SHP77 treated with DMSO at 0.1 percent for 48 hours (cell line): ENCODE measurements at places on chromosomes 4 and X.

DNA sequence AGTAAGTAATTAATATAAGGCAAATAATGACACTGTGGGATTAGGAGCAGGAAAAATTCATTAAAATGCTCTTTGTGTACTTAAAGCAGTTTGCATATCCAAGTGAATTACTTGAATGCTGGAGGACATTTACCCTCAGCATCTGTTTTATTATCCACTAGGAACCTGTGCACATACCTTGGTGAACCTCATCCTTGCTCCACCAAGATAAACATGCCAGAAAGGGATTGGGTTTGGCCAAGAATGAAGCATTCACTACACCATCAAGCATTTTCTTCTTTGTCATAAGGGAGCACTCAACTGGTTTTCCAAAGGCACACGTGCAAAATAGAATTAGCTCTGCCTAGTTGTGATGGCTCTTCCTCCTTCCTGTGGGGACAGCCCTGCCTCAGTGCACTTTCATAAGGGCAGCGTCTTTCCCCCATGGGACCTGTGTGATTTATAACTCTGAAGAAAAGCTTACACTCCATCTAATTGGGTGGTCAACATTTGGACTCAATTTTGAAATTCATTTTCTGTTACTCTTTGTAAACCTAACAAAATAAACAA, 291.7 kb downstream of the USP46 start:
- no peak for DNase-seq

- DNase-seq: no peak
Measured at GRCh38 chr4:153402366-153402765, 57.9 kb downstream of the MND1 start.

DNA sequence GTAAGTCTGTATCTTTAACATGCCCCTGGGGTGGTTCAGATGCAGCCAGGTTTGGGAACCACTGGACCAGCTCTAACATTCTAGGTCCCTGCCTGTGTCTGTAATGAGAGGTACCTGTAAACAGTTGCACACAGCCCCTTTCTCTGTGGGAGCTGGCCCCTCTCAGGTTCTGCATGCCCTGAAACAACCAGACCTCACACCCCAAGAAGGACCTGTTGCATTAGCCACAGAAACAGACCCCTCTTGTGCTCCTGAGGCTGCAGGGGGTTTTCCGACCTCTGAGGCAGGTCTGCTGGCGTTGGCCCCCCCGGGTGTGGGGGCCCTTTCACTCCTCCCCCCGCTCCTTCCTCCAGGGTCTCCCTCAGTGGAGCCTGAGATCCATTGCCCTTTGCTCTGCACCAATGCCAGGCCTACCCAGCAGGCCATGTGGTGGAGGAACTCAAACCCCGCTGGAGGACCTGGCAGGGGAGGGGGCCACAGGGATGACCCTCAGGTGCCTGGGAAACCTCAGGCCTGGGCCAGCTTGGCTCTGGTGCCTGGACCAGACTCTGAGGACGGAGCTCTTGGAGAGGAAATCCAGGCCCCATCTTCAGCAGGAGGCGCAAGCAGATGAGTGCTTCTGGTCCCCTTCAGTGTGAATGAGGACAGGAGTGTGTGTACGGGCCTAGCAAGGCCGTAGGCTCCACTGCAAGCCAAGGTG, 61.4 kb upstream of the PJA1 start:
- no peak for DNase-seq

- no peak for DNase-seq
Measured at GRCh38 chr4:49044270-49044669, 58.2 kb downstream of the CWH43 start.

- DNase-seq: no peak
Measured at GRCh38 chrX:118174516-118175098, 58.0 kb upstream of the KLHL13 start.

GRCh38 chr4:139015948-139016471, 429 bp downstream of the NOCT start:
- no peak for DNase-seq

GRCh38 chr4:40307627-40308497, 27.3 kb upstream of the CHRNA9 start:
- no peak for DNase-seq
